NCI-H748 treated with DMSO at 0.1 percent for 48 hours (cell line): ENCODE measurements at places on chromosomes 7 and 10.

- no peak for DNase-seq
These were observed 82.2 kb downstream of the NOD1 start for GRCh38 chr7:30396389-30396788.

GRCh38 chr7:28533267-28533666 is 120.9 kb downstream of the CREB5 start:
- no peak for DNase-seq

DNA sequence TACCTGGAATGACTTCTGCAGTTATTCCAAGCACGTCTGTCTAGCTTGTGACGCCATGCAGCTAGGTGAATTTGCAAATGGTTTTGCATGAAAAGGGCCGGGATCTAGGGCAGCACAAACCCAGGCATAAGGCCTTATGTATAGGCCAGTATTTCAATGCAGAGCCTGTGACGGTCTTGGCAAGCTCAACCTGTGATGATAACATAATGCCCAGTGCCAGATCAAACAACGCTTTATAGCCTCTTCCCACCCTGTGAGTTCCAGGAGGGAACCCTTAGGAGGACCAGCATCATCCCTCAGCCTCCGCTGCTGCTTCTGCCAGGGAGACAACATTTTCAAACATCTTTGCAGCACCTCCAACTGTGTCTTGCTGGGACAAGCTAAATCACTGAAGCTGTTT is 390.7 kb downstream of the INHBA start:
- DNase-seq = no peak

DNA sequence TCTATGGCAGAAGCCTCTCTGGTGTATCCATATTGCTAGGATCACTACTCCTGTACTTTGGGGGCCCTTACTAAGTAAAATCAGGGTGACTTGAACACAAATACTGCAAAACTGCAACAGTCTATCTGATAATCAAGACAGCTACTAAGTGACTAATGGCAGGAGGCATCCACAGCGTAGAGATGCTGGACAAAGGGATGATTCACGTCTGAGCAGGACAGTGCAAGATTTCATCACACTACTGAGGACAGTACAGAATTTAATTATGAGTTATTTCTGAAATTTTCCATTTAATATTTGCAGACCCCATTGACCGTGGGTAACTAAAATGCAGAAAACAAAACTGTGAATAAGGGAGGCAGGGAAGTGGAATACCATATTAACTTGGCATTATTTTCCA is 10.4 kb downstream of the CUL2 start:
- no peak for DNase-seq

- DNase-seq = no peak
These were observed 77.8 kb upstream of the PDCD4 start for GRCh38 chr10:110793886-110794285.

- DNase-seq = peak; percentile 87
These were observed 42.3 kb upstream of the SP8 start for GRCh38 chr7:20828947-20829346.

GRCh38 chr10:120960725-120961124 is 109.6 kb downstream of the WDR11 start:
- no peak for DNase-seq

- no peak for DNase-seq
These were observed 14.9 kb downstream of the HOXA1 start for GRCh38 chr7:27080844-27081436.

GRCh38 chr10:105691811-105692210 is 1050.7 kb downstream of the SORCS3 start:
- DNase-seq = peak; percentile 11

DNA sequence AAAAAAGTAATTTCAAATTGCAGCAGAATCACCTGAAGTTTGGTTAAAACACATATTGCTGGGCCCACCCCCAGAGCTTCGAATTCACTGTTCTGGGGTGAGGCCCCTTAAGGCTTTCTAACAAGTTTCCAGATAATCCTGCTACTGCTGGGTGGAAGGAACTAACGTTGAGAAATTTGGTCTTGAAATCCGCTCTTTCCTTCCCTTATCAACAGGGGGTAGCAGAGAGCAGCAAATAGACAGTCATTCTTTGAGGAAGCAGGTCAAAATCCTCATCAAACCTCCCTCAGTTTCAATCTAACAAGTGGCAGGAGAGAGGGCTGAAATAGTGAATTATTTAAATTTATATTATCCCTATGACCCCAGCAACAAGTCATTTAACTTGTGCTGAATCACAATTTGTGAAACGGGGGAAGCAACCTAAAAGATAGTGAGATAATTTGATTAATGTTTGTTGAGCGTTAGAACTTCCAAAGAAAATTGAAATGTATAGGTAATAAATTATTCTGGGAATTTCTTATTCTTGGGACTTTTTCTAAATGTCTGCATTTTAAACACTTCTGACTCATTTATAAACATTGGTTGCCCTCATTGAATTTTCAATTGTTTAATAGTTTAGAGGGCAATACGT is 21.7 kb upstream of the MALSU1 start:
- peak; percentile 65 for DNase-seq

DNA sequence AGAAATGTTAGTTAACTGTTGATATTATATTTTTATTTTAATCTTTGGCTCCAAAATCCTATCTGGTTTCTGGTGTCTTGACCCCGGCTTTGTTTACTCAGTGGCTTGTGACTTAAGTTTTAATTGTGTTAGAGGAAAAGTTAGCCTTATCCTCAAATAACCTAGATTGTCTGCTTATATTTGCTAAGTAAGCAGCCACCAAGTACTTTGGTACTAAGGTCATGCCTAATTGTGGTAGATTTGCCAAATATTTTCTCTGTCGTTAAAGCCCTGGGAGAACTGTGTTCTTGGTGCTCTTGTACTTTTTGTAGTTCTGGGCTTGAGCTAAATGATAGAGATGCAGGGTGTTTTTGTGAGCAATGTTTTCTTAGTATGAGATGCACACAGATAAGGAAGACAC is 34.8 kb downstream of the GPR158 start:
- DNase-seq = no peak

DNA sequence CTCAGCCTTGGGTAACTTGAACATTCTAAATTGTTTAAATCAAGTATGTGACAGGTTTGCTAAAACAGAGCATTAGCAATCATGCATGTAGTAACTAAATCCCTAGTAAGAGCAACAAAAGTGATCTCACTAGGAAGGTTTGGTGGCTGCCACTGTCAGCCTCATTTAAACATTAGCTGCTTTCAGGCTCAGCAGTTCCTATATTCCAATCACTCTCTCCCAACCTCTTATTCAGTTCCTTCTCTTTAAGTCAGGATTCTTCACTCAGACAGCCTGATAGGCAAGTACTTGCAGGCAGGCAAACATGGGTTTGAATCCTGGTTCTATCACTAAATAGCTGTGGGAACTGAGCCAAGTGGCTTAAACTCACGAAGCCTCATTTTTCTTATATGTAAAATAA is 3.6 kb downstream of the CREB3L2 start:
- DNase-seq = no peak

- no peak for DNase-seq
These were observed 282.1 kb upstream of the MKLN1 start for GRCh38 chr7:131045526-131045925.

- DNase-seq = no peak
These were observed 274.0 kb downstream of the FRMD4A start for GRCh38 chr10:14056610-14057332.

DNA sequence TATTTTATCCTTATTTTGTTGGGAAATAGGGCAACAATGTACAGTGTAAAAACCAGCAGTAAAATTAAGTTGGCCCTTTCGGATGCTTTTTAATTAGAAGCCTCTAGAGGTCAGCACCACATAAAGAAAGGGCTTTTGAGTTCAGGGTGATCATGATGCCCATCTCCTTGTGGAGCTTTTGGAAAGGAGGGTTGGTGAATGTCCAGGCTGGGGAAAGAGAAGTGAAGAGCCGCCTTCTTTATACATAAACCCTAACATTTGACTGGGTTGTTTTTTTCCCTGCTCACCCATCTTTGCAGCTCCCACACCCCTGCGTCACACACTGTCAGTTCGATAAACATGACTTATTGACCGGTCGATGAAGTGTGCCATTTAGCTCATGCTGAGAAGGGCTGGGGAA is 29.8 kb downstream of the MTURN start:
- DNase-seq = peak; percentile 43
